ENCODE measurements at places on chromosomes 6 and 20.

DNA sequence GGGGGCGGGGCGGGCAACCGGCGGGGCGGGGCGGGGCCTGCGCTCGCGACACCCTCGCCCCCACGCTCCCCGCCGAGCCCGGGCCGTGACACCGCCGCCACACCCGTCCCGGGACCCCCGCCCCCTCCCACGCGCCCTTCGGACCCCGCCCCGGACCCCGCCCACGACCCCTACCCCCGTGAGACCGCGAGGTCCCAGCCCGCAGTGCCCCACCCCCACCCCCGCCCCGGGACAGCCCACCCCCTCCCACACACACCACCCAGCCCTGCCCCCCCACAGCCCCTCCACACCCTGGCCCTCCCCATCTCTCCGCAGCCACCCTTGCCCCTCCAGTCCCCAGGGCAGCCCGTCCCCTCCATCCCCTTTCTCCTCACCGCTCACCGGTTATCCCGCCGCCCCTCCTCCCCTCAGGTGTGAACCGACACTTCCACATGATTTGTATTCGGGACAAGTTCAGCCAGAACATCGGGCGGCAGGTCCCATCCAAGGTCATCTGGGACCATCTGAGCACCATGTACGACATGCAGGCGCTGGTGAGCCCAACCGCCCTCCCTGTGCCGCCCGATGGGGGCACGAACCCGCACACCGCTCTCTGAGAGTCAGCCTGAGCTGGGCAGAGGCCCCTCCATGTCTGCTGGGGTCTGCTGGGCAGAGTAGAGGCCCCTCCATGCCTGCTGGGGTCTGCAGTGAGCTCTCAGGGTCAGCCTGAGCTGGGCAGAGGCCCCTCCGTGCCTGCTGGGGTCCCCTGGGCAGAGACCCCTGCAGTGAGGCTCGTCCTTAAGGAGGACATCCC lies 622 bp downstream of the MRGBP start:
- no peak for DNase-seq

GRCh38 chr6:49721297-49721696 lies 8.0 kb upstream of the CRISP2 start:
- DNase-seq, result no peak

- DNase-seq, result no peak
Observed at GRCh38 chr6:164856138-164856537, 453.3 kb downstream of the C6orf118 start.

GRCh38 chr6:28922821-28923317 lies 916 bp downstream of the TRIM27 start:
- no peak for DNase-seq

- DNase-seq, result no peak
Observed at GRCh38 chr6:47447722-47448121, 29.9 kb upstream of the CD2AP start.

- no peak for DNase-seq
Observed at GRCh38 chr6:35640017-35640664, 48.6 kb downstream of the FKBP5 start.

DNA sequence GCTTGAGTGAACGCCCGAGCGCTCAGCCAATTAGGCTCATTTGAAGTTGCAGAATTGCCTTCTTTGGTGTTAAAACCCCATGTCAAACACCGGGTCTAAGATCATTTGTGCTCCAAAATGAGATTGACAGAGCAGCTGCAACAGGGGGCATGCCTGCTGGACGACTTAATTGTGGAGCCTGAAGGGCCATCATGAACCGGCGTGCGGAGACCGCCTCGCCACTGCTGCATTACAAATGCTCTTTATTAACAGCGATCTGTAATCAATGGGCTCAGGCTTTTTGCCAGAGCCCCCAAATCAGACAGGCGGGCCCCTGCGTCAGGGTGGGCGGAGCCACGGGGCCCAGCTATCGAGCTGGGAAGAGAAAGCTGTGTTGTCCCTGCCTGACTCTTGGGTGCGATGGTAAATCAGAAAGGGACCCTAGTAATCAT lies 183.2 kb downstream of the SIM1 start:
- no peak for DNase-seq

DNA sequence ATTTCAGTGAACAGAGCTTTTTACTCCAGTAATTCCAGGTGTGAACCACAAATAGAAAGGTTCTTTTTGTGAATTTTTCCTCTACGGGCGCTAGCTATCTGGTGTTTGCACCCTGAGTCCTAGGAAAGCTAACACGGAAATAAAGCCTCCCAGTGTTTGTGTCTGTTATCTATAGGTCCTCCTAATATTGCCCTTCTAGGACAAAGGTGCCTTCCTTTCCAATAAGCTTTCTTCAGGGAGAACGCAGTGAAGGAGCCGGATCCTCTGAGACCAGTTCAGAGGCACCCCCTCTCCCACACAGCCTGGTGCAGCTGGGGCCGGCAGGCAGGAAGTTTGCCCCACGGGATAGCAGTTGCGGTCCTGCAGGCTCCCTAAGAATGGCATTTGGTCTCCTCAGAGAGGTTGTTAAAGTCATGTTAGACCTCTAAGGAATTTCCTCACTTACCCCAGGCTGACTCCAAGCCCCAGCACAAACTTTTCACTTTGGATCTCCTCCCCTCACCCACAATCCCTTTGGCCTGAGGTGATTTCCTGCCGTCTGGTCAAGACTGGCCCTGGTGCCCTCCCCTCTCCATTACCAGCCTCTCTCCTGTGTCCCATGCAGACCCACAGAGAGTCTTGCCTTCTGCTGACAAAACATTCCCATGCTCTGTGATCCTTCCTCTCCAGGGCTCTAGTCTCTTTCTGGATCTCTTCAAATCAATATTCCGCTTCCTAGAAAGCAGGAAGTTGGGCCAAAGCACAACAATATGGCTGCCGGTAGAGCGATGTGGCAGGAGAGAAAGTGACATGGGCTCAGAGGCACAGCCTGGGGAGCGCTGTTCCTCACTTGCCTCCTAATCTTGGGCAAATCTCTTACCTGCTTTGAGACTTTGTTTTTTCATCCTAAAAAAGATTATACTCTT lies 126.0 kb downstream of the MOXD1 start:
- DNase-seq, result no peak

DNA sequence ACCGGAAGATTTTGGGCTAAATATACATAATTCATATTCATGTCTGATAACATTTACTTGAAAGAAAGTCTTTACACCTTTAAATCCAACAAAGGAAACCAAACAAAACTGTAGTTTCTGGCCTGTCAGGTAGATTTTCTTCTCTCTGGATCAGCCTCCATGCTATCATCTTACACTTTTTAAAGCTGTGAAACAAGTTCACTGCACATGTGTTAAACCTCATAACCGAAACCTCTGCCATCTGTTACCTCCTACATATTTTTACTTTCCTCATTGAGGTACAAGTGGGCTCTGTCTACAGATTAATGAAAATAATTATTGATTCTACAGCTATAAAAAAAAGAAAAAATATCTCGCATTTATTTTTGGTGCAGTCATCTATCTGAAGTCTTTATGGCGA lies 149.9 kb downstream of the RALGAPA2 start:
- no peak for DNase-seq

DNA sequence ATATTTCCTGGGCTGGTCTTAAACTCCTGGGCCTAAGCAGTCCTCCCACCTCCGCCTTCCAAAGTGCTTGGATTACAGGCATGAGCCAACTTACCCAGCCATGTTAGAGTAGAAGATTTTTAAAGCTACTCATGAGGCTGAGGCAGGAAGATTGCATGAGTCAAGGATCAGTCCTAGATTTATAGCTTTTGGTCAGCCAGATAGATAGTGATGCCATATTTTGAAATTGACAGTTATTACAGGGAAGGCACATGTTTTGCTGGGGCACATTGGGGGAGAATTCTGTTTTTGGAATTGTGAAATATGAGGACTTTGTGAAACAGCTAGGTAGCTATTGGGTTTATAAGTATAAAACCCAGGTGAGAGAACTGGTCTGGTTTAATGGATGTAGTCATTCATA lies 40.9 kb downstream of the DOP1A start:
- no peak for DNase-seq

GRCh38 chr20:53004267-53004813 lies 32.2 kb downstream of the TSHZ2 start:
- no peak for DNase-seq

GRCh38 chr6:169144356-169144755 lies 109.3 kb downstream of the THBS2 start:
- no peak for DNase-seq

DNA sequence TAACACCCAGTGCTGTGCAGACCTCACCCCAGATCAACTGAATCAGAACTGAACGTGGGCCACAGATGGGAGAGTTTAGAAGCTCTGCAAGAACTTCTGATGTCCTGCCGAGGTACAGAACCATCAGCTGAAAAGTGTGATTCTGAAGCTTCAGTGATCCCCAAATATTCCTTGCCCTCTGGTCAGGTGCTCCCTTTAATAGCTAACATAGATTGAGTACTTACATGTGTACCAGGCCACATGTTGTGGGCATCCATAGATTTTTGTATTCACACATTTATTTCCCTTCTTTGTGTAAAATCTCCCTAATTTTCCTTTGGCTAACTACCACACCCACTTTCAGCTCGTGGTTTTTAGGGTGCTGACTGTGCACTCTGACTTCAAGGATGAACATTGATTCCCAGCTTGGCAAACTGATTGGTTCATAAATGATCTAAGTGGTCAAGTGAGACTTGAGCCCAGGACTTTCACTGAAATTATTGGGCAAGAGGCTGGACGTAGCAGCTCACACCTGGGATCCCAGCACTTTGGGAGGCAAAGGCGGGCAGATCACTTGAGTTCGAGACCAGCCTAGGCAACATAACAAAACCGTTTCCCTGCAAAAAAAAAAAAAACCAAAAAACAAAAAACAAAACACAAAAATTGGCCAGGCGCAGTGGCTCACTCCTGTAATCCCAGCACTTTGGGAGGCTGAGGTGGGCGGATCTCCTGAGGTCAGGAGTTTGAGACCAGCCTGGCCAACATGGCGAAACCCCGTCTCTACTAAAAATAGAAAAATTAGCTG lies 162.2 kb downstream of the BCAS1 start:
- no peak for DNase-seq

- DNase-seq, result no peak
Observed at GRCh38 chr6:139871803-139872510, 497.5 kb upstream of the CITED2 start.

GRCh38 chr6:23282252-23283021 lies 713.1 kb downstream of the HDGFL1 start:
- no peak for DNase-seq

GRCh38 chr20:62983210-62983609 lies 23.6 kb downstream of the BHLHE23 start:
- no peak for DNase-seq

GRCh38 chr6:11835065-11835464 lies 56.5 kb upstream of the ADTRP start:
- no peak for DNase-seq

DNA sequence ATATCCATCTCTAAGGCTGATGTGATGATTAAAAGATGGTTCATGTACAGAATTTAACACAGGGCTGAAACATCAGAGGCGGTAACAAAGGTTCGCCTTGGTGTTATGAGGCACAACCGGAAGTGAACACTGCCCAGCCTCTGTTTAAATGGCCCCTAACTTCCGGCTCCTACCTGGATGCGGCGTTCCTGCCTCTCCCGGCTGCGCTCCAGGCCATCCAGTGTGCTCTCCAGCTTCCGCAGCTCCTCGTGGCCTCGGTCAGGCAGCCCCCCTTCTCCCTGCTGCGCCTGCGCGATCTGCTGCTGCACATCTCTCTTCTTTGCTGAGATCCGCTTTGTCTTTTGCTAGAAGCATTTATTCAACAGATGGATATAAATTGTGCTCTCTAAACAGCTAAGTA lies 195.3 kb downstream of the SYNE1 start:
- DNase-seq, result no peak

- no peak for DNase-seq
Observed at GRCh38 chr20:57251344-57251743, 15.1 kb downstream of the BMP7 start.

- DNase-seq, result no peak
Observed at GRCh38 chr6:47076422-47077344, 34.6 kb upstream of the ADGRF1 start.

- DNase-seq, result no peak
Observed at GRCh38 chr6:90354961-90355360, 58.3 kb upstream of the BACH2 start.

DNA sequence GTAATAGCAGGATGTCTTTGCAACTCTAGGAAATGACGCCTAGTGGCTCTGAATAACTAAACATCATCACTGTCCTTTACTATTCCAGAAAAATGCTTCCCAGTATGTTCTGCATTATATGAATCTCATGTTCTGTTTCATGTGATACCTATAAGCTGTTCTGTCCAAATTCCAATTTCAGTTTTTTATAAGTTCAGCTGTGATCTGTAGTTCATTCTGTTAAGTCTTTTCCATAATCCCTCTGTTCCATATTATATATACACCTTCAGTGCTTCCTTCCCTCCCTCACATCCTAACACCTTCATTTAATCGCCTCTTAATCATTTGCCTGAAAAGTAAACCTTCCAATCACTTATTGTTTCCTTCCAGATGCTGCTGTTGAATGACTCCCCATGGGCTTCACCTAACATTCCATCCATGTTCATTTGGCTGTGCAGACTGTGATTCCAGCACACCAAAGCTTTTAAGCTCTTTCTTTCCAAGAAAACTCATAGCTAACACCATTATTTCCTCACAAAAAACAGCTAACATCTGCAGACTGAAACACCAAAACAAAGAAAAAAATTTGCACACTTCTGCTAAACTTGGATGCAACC lies 18.6 kb downstream of the HMGCLL1 start:
- no peak for DNase-seq

DNA sequence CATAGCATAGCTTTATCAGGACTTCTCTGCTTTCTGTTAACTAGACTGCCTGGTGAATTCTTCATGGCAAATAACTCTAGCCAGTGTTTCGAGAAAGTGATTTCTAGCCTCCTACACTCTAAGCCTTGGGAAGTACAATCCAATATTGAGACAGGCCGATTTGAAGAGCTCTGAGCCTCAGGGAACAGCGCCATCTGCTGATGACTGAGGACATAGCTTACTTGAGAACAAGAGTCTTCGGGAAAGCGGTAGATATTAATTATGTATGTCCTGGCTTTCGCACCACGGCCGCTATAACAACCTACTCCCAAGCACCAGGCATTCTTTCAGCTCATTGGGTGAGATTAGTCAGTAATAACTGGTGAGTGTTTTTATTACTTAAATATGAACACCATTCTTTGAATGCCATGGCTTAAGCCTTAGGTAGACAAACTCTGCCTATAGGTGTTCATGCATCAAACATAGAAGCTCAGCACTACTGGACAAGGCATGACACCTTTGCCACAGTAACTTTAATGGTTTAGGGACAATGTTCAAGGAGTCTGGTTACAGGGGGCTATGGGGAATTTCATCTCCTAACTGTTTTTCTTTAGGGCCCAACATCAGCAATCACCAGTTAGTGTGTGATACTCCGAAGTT lies 518.6 kb downstream of the BMP2 start:
- no peak for DNase-seq

DNA sequence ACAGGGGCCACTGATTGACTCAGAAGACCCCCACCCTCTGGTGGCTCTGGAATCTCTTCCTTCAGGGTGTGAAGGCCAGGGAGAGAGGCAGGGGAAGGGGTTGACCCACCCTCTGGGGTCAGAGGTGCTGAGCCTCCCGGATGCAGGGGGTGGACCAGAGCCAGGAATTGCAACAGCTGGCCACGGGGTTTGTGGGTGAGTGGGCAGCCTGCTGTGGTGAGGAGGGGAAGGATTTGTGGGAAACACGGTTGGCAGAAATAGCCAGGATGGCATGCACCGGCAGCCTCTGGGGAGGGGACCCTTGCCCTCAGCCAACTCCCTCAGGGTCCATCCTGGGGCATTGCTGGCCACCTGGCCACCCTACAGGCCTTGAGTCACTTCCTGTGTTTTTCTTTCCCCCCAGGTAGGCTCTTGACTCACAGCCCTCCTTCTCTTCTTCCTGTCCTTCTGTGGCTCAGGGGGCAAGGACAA lies 92.8 kb downstream of the MRPL14 start:
- no peak for DNase-seq

GRCh38 chr6:135567375-135568083 lies 70.0 kb upstream of the AHI1 start:
- DNase-seq, result no peak
